ENCODE measurements at places on chromosomes 1 and 21. TPM values are rescaled to one million over a fixed set of nuclear protein-coding genes. Genes with fewer than 3 reads are reported as not detected.

The SPRR2A gene
- total RNA-seq: not detected

The LIN28A gene
- total RNA-seq: not detected

The CASQ1 gene
- total RNA-seq: not detected

The LCE1C gene
- not detected for total RNA-seq

The SYPL2 gene
- total RNA-seq: 1.4 TPM

The PWP2 gene
- 2.2 TPM for total RNA-seq

The KCNA3 gene
- not detected for total RNA-seq

The PLEKHA6 gene
- 2.7 TPM for total RNA-seq

The CD5L gene
- total RNA-seq: not detected

The LENEP gene
- total RNA-seq: not detected

The RGS1 gene
- total RNA-seq: not detected

The SLC25A33 gene
- total RNA-seq: 7.8 TPM

The ERICH3 gene
- total RNA-seq: not detected

The RORC gene
- not detected for total RNA-seq

The RIMKLA gene
- not detected for total RNA-seq

The CZIB gene
- total RNA-seq: 54.8 TPM

The OR2L2 gene
- total RNA-seq: not detected

The BRWD1 gene
- 20.9 TPM for total RNA-seq

The CYYR1 gene
- total RNA-seq: not detected

The CIART gene
- 3.3 TPM for total RNA-seq

The PALMD gene
- total RNA-seq: 1.2 TPM

The DSTYK gene
- 9.9 TPM for total RNA-seq

The DUSP12 gene
- total RNA-seq: 17.2 TPM

The MSH4 gene
- total RNA-seq: 0.17 TPM

The CSDE1 gene
- 442 TPM for total RNA-seq

The AIM2 gene
- total RNA-seq: not detected

Measured in pericardium fibroblast (primary cell).